ENCODE measurements at places on chromosomes 4 and X.

DNA sequence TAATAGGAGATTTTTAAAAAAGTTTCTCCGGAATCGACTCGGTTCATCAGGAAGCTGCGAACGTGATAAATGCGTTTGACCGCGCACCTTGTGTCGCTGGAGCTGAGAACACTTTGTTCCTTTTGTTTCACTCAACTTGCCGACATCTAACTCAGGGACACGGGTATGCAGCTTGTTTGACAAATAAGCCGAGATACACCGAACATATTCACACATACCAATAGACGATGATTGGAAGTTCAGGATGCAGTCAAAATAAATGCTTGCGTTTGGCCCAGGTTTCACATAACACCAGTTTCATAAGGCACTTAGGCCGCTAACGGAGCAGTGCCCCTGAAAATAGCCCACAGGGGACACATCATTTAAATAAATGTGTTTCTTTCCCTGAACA lies 932 bp upstream of the SHISA3 start:
- DNase-seq, result no peak

- no peak for DNase-seq
Measured at GRCh38 chr4:25493466-25493865, 116.4 kb downstream of the ANAPC4 start.

DNA sequence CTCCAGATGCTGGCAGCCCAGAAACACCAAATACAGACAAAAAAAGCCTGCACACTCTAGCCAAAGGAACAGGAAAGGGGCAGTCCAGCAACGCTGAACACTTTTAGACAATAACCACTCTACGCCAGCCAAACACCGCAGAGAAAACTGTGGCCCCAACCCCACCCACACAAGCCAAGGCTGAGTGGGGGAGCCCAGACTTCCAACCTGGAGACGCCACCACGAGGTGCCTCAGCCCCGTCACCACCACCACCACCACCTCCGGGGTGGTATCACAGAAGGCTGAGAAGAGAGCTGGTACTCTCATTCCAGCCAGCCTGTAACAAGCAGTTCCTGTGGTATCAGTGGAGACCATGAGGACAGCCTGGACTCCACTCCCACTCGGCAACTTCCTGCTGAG lies 22.8 kb downstream of the MEPE start:
- no peak for DNase-seq

DNA sequence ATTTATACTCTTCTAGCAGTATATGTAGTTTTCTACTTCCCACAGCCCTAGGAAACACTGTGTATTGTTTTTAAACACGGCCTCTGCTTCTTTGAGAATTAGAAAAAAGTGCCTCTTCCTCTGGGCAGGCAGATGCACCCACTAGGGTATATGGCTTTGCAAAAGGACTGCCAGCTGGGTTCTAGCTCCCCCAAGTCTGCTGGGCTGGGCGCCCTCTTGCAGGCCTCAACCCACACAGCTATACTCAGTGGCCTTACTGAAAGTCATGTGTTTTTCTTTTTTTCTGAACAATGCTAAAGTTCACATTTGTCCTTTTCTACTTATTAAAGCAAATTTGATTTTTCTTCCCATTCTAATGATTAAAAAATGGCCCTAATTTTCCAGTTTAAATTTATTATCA lies 35.5 kb upstream of the BMPR1B start:
- no peak for DNase-seq

GRCh38 chrX:153876112-153876491 lies 9.9 kb downstream of the L1CAM start:
- no peak for DNase-seq

GRCh38 chrX:44349561-44349960 lies 6.1 kb upstream of the EFHC2 start:
- no peak for DNase-seq

GRCh38 chr4:56728512-56728911 lies 47.4 kb upstream of the HOPX start:
- no peak for DNase-seq

GRCh38 chr4:122619611-122620010 lies 1.3 kb downstream of the IL21 start:
- no peak for DNase-seq

DNA sequence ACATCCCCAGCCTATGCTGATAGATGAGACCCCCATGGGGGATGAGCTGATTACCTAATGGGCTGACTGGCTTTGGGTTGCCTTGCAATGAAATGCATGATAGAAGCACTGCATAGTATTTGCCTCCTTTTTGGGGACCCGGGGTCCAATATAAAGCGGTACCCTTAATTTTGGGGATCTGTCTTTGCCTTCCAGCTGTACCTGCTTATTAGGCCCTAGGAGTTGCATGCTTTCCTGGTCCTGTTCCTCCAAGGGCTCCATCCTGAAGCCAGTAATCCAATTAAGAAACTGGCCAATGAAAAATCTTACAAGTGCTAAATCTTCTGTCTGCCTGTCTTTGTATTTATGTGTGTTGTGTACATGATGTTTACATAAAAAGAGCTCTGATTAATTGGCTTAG lies 791.6 kb downstream of the TRIML1 start:
- no peak for DNase-seq

GRCh38 chr4:2267320-2267811 lies 5.5 kb upstream of the MXD4 start:
- no peak for DNase-seq

- no peak for DNase-seq
Measured at GRCh38 chrX:119672426-119672825, 20.5 kb downstream of the SEPTIN6 start.

- DNase-seq, result no peak
Measured at GRCh38 chrX:19334945-19335626, 8.6 kb upstream of the PDHA1 start.

DNA sequence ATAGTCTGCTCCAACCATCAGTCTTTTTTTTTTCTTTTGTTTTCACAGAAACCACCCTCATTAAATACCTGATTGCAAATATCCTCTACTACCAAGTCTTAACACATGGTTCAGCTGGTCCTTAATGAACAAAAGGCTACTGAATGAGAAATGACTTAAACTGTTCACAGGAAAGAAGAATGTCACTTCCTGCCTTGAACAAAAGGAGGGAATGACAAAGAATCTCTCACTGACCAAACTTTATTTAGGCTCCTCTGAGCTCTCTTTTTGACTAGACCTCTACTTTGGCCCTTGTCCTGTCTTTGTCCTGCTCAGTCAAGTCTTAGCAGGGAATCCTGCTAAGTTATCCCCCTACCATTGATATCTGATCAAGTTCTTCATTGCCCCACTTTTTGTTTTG lies 31.8 kb upstream of the GJB1 start:
- no peak for DNase-seq

DNA sequence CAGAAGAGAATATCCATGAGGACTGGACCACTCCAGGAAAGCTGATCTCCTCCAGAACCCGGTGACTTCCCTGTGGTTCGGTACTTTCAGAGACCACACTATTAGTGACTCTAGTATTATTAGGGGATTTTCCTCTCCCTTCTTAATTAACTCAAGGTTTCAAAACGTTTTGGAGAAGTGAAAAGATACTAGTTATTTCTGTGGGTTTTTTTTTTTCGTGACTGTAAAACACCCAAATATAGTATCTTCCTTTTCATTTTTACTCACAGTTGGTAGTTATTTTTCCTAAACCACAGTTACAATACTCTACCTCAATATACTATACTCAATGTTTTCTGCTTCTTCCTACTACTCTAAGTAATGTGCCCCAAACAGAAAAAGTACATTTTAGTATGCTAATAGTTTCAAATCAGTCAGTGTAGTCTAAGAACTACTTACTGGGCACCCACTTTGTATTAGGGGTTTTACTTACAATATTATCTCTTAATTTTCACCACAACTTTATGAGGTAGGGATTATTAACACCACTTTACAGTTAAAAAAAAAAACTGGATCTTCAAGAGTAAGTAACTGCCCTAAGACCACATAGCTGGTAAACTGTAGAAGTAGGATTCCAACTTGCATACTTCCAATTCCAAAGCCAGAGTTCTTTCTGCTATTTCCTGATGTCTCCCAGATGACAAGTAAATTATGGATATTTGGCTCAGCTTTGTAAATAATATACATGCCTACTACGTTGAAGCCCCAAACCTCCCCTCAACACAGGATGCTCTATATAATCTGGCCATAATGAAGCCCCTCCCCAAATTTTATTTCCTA lies 45.0 kb downstream of the SLC9A7 start:
- DNase-seq, result no peak

DNA sequence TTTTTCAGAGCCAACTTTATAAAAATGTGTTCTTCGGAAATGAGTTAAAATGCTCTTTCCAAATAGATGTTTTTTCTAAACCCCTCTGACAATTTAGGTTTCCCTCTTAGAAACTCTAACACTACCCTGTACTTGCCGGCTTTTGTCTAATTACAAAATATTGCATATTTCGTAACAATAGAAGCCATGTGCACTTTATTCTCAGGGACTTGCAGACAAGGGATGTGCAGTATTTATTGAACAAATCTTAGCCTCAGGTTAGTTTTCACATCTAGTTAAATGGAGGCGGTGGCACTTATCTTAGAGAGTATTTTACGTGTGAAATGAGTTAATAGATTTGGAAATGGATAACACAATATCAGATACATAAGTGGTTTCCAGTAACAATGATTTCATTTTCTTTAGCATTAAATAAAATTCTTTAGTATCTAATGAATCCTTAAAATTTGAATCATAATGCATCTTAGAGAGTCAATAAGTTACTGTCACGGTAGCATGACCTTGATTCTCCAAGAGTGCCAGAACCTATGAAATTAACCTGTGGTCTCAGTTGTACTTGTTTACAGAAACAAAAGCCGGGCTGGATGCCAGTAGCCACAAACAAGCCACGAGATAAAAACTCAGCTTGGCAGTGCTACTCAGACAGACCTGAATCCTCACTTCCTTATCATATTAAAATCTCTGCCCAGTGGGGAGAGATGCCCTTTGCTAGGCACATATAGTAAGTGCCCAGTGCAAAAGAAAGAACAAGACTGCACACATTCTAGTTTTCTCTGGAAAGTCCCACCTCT lies 772 bp upstream of the PABPC4L start:
- no peak for DNase-seq

GRCh38 chr4:86641516-86642090 lies 47.5 kb downstream of the PTPN13 start:
- no peak for DNase-seq

DNA sequence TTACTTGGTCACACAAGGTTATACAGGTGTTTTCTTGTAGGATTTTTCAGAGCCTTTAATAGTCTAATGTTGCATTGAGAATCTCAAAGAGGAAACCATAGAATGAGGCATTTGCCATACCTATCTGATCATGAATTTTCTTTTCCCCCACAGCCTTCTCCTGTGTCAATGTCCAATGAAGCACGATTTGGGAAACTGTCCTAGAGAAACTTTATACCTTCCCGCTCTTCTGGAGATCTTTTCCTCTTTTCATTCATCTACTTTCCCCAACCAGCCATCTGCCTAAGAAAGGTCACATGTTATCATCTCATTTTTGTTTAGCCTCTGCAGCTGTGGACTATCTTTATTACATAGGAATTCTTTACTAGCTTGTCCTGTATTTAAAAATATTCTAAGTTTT lies 19.9 kb downstream of the VSIG4 start:
- DNase-seq, result no peak

- DNase-seq, result no peak
Measured at GRCh38 chrX:30971774-30972603, 82.9 kb upstream of the TAB3 start.

- no peak for DNase-seq
Measured at GRCh38 chrX:100980608-100981497, 11.3 kb downstream of the ARL13A start.

DNA sequence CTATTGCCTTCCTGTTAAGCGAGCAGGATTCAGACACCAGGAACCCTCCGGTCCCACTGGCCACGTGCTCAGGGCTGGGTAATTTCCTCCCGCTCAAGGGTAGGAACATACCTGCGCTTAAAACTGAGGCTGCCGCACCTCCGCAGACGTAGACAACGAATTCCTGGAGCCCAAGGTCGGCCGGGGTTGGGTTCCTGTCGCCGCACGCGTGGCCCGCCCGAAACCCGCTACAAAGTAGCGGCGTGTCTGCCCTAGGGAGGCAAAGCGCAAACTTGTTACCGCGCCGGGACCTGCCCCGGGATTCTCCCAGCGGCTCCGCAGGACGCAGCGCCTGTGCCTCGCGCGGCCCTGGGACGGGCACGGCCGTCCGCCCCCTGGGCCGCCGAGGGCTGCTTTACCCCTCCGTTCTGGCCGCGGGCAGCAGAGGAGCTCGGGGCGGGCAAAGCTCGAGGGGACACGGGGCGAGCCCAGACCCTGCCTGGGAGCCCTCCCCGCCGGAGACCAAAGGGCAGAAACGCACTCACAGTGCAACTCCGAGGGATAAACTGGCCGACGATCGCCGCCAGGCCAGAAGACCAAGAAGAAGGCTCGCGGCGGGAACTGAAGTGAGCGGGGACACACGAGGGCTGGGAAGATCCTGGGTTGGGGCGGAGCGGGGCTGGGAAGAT lies at the start of gene ERVMER34-1:
TSS of gene ERVMER34-1 (minus strand) at position 607 of the 668 bp plus-strand sequence. CDS start 5,905 bp downstream, outside the sequence.
- DNase-seq, result no peak

- no peak for DNase-seq
Measured at GRCh38 chrX:6159468-6159867, 69.2 kb downstream of the NLGN4X start.

- DNase-seq, result no peak
Measured at GRCh38 chrX:45622042-45622423, 421.4 kb upstream of the DIPK2B start.

DNA sequence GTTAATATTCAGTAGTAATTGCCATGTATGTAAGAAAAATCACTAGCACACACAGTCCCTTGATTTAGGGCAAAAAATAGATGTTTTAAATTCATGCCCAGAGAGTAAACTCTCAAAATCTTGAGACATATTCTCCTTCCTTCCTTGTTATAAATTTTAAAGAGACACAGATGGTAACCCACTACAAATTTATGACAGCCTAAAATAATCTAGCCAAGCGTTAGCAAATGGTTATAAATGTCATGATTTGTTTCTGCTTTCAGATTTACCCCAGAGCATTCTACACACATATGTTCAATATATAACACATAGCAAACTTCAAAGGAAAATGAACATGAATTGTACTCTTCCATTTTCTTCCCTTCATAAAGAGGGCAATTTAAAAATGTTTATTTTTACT lies 540.3 kb downstream of the TLL1 start:
- DNase-seq, result no peak

GRCh38 chr4:153335665-153336064 lies 8.8 kb upstream of the MND1 start:
- DNase-seq, result no peak

DNA sequence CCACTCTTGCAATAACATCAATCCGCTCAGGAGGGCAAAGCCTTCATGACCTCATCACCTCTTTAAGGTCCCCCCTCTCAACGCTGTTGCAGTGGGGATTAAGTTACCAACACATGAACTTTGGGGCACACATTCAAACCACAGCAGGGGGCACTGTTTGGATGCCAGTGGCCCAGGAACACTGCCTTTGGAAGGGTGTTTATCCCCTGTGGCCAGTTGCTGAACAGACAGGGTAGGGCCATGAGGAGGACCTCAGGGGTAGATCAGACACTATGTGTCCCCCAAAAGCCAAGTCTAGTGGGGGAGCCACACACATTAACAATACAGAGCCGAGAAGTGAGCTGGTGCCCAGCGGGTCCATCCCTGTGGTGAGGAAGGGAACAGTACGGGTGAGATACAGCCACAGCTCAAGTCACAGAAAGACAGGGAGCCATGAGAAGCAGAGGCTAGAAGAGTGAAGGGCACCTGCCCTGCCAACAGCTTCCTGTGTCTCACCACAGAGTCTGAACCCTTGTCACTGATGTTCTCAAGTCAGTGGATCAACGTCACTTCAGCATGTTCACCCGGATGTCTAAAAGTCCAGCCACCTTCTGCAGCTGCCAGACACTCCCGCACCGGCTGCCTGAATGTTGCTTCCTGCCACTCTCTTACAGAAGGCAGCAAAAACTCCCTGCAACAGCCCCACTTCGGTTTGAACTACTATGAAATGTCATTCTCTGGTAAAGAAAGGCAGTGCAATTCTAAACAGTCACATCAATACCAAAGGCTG lies 19.9 kb upstream of the MXD4 start:
- peak; percentile 57 for DNase-seq
